ENCODE measurements at places on chromosomes 1 and 21.
A peak's percentile ranks its signal among the peaks of the same experiment; 100 is the strongest.

GRCh38 chr1:38500352-38500751 is 359.2 kb downstream of the RRAGC start:
- no peak for DNase-seq

DNA sequence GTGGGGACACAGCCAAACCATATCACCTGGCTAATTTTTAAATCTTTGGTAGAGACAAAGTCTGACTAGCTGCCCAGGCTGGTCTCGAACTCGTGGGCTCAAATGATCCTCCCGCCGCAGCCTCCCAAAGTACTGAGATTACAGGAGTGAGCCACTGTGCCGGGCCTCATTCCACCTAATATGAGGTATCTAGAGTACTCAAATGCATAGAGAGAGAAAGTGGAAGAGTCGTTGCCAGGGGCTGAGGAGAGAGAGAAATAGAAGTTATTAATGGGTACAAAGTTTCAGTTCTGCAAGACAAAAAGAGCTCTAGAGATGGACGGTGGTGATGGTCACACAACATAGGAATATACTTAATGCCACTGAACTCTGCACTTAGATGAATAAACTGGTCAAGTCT is 119.6 kb downstream of the TOMM20 start:
- no peak for DNase-seq

GRCh38 chr21:26843933-26844257 is 1.3 kb downstream of the ADAMTS1 start:
- DNase-seq: no peak

DNA sequence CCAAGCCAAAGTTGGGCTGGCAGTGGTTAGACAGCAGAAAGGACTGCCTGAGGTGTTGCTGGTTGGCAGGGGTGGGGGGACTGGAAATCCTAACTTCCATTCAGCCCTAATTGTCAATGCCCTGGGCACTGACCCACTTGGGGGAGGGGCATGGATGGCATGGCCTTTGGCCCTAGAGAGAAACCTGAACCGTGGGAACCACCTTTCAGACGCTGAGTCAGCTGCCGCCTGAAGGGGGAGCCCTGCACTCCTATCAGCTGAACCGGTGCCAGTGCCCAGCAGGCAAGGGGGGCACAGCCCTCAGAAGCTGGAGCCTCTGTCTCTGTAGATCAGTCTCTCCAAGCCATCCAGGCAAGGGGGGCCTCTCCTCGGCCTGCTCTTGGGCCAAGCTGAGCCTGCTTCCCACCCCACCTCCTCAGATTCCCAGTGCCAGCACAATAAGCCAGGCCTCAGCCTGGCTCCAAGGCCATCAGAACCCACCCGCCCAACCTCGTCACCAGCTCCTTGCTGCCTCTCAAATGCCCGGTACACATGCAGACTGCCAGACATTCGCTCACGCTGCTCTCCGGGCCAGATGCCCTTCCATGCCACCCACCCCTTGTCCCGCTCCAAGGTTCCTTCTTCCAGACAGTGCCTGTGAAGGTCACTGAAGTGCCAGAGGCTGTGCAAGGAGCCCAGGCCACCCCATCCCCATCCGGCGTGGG is 11.6 kb downstream of the TINAGL1 start:
- DNase-seq: peak; percentile 29

GRCh38 chr1:46440478-46440877 is 46.4 kb downstream of the FAAH start:
- DNase-seq: no peak

GRCh38 chr1:208496467-208497371 is 252.5 kb upstream of the PLXNA2 start:
- no peak for DNase-seq

DNA sequence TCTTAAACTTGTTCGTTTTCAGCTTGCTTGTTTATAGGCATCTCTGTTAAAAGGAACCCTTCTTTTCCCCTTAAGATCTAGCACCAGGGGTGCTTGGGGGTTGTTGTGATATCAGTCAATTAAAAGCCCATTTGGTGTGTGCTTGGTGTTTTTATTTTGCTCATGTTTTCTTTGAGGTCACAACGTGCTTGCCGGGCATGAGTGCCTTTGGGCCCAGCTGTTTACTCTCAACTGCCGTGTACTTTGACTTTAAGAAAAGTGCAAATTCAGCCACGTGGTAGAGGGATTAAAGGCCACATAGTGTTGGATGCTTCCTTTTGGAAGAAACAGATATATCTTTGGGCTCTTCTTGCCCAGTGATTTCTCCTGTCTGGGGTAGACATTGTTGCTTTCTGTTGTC is 10.5 kb downstream of the ARID1A start:
- no peak for DNase-seq

DNA sequence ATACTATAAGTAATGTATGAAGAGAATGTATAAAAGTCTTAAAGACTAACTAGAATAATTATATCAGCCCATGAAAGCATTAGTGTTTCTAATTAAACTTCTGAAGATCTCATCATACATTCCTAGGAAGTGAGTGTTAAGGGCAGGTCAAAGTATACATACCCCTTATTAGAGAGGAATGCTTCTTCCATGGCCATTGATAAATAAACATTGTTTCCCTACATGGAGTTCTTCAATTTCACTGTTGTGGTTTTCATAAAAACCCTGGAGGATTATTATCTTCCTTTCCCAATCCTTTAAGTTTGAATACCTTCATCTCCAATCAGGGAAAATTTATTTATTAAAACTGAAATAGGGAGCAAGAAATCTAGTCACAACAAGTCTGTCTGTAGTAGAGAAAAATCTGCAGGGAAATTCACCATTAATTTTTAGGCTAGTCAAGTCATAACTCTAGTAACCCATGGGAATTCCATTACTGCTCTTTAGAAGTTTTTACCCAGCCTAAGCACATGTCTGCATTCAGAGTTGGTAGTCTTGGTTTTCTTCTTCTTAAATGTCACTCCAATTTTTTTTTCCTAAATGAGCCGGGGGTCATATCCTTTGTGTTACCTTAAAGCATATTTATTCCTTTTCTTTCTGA is 147.0 kb downstream of the TNFSF18 start:
- DNase-seq: no peak

DNA sequence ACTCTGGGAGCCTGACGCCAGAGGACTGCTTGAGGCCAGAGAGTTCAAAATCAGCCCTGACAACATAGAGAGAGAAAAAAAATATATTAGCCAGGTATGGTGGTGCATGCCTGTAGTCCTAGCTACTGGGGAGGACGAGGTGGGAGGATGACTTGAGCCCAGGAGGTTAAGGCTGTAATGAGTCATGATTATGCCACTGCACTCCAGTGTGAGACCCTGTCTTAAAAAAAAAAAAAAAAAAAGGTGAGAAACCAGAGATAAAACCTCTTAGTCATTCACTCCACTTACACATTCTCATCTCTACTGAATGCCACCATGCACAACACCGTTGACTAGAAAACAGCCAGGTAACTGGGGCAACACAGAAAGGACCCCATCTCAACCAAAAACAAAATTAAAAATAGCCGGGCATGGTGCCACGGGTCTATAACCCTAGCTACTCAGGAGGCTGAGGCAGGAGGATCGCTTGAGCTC is 178.1 kb downstream of the SLC45A1 start:
- peak; percentile 37 for DNase-seq

- no peak for DNase-seq
Observed at GRCh38 chr1:221947731-221948130, 205.8 kb upstream of the DUSP10 start.

- no peak for DNase-seq
Observed at GRCh38 chr1:246267896-246268295, 239.2 kb downstream of the SMYD3 start.

DNA sequence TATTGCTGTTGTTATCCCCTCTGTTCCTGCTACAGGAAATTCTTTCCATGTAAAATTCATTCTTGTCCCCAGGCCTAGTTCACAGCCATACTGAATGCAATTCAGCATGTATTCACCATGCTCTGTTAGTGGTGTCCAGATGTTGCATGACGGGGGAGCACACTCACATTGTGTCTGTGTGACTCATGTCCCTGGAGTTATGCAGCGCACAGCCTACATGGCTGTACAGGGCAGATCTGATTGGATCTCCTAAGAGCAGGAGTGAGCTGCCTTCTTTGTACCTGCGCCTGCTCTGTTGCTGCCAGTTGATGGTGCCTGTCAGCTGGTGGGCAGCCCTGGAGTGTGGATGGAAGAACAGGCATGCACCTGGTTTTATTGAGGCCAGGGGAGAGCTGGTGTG is 17.6 kb downstream of the HTR6 start:
- DNase-seq: no peak

DNA sequence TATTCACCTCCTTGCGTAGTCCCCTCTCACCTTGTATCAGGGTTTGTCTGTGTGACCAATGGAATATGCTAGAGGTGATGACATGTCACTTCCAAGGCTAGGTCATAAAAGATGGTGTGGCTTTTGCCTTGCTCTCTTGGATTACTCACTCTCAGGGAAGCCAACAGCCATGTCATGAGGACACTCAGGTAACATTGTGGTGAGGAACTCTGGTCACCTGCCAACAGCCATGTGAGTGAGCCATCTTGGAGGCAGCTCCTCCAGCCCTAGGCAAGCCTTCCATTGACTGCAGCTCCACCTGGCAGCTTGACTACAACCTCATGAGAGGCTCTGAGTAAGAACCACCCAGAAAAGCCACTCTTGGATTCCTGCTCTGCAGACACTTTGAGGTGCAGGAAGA is 11.0 kb upstream of the HEYL start:
- DNase-seq: no peak

- DNase-seq: no peak
Observed at GRCh38 chr1:90155721-90156487, 161.0 kb downstream of the ZNF326 start.

- no peak for DNase-seq
Observed at GRCh38 chr1:211118407-211119102, 15.4 kb downstream of the KCNH1 start.

GRCh38 chr1:210001751-210002150 is 63.7 kb downstream of the SYT14 start:
- no peak for DNase-seq

- no peak for DNase-seq
Observed at GRCh38 chr1:97143236-97143882, 421.8 kb downstream of the PTBP2 start.

DNA sequence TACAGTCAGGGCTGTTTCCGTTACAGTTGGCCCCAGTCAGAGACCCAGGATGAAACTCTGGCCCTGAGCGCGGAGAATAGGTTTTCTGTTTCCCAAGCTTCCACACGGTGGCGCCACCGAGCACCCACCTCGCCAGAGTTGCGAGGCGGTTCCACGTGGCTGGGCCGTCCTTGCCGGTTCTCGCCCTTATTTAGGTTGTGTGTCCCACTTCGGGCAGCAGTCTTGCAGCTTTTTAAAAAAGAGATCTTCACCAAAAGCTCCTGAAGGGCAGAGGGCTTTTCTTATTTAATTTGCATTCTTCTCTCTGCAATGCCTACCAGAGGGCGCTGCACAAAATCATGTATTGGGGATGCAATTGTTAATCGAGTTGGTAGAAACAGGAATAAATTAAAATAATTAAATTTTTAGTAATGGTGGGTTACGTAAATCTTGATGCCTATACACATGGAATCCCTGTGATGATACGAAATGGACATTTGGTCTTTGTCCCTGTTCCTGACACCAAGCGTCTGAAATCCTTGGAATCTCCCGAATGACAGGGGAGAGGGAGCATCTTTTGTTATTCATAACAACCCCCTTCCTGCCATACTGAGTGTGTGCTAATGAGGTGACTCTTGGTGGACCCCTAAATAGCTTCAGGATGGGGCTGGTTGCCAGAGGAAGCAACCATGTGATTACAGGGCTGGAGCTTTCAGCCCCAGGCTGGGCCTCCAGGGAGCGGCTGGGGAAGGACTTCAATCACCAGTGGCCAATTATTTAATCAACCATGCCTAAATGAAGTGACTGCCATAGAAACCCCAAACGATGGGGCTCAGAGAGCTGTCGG is 5.6 kb upstream of the S100A7 start:
- peak; percentile 43 for DNase-seq

- no peak for DNase-seq
Observed at GRCh38 chr1:115890580-115890979, 49.7 kb upstream of the NHLH2 start.

DNA sequence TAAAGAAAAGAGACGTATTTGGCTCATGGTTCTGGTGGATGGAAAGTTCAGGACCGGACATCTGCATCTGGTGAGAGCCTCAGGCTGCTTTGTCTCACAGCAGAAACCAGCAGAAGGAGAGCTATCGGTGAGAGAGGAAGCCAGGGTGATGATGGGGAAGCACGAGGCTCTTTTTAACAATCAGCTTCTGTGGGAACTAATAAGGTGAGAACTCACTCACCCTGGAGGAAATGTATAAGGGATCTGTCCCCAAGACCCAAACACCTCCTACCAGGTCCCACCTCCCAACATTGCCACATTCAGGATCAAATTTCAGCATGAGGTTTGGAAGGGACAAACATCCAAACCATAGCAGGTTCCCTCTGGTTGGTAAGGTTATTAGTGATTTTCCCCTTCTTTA is 32.8 kb downstream of the ASTN1 start:
- DNase-seq: no peak

- no peak for DNase-seq
Observed at GRCh38 chr1:21927533-21928237, 9.4 kb downstream of the HSPG2 start.

DNA sequence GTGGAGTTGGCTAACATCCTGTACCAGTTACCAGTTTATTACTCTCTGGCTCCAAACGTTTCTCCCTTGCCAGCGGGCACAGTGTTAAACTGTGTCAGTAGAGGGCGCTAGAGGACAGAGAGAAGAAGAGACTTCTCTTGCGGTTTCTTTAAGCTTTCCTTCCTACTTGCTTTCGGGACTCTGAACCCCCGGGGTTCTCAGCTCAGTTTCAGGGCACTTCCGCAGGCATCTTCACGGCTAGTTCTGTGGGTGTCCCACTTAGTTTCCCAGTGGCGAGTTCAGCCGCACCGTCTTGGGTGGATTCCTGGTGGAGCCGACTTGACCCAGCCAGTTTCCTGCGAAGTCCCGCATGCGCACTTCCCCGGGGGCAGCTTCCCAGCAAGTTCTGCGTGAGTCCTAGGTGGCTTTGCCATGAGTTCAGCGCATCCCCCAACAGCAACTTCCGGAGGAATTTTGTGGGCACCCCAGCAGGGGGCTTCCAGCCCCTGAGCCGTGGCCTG is 37.9 kb upstream of the BTG2 start:
- peak; percentile 77 for DNase-seq

- no peak for DNase-seq
Observed at GRCh38 chr1:27517301-27517700, 27.3 kb upstream of the WASF2 start.

DNA sequence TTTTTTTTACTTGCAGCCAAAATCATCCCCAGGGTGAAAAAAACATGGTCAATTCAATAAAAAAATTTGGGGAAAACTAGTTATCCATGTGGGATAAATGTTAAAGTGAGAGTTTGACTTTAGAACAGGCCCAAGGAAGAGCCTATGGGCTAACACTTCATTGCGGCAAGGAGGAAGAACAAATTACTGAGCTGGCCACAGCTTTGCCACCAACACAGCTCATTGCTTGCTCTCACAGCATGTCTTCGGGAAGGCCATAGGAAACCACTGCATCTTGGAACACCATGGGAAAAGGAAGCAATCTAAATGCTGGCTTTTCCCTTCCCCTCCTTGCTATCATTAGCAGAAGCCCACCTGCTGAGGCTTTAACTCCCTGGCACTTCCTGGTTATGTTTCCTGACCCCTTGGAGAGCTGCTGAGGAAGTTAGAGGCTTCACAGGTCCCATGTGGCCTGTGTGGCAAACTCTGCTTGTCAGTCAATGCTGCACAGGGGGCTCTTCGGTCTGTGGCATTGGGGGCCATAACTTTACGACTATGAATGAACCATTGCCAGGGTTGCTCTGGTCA is 86.0 kb downstream of the SLC25A24 start:
- no peak for DNase-seq

Data from stimulated activated naive CD4-positive, alpha-beta T cell treated with Interleukin-2 at 50 U/mL for 16 hours (primary cell).